Stimulated activated CD8-positive, alpha-beta memory T cell treated with anti-CD3 and anti-CD28 coated beads, Interleukin-2, amount 100 ng/mL, for 1 hour (primary cell): ENCODE measurements at places on chromosomes 4 and X.

DNA sequence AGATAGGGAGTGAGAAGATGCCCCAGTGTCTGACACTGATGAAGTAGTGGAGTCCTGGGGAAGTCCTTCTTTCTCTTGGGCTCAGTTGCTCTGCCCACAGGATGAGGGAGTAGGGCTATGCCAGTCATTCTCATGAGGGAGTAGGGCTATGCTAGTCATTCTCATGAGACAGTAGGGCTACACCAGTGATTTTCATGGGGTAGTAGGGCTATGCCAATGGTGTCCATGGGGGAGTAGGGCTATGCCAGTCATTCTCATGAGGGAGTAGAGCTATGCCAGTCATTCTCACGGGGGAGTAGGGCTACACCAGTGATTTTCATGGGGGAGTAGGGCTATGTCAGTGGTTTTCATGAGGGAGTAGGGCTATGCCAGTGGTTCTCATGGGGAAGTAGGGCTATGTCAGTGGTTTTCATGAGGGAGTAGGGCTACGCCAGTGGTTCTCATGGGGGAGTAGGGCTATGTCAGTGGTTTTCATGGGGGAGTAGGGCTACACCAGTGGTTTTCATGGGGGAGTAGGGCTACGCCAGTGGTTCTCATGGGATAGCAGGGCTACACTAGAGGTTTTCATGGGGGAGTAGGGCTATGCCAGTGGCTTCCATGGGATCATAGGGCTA is 43.3 kb upstream of the SOD3 start:
- no peak for DNase-seq

- no peak for DNase-seq
Measured at GRCh38 chr4:20418861-20419451, 167.3 kb downstream of the SLIT2 start.

- no peak for DNase-seq
Measured at GRCh38 chr4:123452616-123453015, 56.0 kb downstream of the SPRY1 start.

DNA sequence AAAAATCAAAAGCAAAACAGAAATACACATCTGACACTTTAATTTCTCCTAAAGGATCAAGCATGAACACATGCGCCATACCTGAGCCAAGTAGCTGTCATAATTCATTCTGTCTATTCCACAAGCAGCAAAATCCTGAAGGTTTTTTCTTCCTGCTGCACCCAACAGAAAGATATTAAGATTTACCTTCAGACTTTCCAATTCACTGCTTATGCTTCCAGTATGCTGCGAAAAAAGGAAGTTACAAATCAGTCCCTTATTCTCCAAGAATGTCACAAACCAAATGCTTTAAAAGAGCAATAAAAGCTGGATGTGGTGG is 29.2 kb upstream of the FGFBP2 start:
- DNase-seq: no peak

- no peak for DNase-seq
Measured at GRCh38 chrX:125977851-125978250, 188.2 kb downstream of the DCAF12L2 start.

DNA sequence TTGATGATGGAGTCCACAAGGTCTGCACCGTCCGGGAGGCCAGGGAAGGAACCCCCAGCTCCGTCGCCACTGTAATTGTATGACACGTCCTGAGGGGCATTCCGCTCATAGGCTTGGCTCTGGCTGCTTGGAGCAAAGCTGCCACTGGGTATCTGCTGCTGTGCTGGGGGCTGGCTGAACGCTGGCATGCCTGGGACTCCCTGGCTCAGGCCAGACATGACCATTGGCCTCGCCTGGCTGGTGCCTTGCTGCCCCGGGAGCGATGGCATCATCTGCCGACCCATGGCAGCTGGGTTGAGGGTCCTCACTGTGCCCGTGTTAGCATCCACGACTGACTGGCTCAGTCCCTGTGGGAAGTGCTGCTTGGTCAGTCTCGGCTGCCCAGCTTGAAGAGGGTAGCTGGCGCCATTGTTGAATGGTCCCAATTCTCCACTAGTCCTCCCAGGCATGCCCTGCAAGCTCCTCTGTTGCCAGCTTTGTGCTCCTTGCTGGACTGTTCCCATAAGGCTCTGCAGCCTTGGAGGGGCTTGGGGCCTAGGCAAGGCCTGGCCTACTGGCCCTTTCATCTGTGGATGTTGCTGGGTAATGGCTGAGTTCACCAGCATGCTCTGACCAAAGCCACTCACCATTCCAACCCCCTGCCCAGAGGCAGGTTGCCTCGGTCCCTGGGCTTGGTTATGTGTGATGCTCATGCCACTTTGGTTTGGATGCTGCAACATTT is 53.9 kb downstream of the MGST2 start:
- no peak for DNase-seq

GRCh38 chr4:29079260-29079659 is 1640.9 kb upstream of the PCDH7 start:
- no peak for DNase-seq
